ENCODE measurements at places on chromosomes 11 and 22.

GRCh38 chr11:66242095-66242765 lies 26.2 kb upstream of the RAB1B start:
- no peak for DNase-seq

DNA sequence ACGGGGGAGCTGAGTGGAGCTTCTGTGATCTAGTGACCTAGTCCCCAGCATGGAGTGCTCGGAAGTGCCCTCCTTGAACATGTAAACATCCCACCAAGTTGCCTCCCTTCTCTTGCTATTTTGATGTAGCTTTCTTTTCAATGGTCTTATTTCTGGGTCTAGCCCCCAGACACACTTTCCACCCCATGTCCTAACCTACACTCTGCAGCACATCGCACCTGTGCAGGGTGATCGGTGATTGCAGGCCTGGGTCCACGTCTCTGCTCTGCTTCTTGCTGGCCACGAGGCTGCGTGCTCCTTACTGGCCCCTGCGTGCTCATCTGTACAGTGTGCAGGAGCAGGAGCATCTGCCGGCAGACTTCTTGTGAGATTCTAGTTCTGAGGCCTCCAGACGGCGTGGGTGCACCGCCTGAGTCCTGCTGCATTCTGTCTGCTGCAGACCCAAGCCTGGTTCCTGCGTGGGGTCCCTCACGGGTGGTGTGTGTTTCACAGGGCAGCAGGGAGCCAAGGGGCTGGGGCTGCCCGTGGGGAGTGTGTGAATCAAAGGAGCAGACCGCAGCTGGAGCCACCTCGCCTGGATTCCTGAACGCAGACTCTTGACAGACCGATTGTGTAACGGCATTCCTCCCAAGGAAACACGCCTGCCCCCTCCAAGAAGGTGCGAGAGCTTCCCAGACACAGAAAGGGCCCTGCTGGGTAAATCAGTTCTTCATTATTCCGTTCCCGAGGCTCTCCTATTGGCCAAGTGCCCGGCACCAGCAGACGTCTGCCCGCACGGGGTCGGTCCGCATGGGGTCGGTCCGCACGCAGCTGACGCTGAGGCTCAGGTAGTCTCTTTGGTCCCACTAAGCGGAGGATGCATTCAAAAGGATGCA lies 44.4 kb upstream of the MYEOV start:
- no peak for DNase-seq

GRCh38 chr22:36409911-36410756 lies 22.4 kb upstream of the MYH9 start:
- peak; percentile 52 for DNase-seq

- no peak for DNase-seq
Measured at GRCh38 chr11:67646535-67647336, 3.8 kb downstream of the ACY3 start.

GRCh38 chr11:134152696-134153095 lies 71.1 kb downstream of the NCAPD3 start:
- DNase-seq: no peak

DNA sequence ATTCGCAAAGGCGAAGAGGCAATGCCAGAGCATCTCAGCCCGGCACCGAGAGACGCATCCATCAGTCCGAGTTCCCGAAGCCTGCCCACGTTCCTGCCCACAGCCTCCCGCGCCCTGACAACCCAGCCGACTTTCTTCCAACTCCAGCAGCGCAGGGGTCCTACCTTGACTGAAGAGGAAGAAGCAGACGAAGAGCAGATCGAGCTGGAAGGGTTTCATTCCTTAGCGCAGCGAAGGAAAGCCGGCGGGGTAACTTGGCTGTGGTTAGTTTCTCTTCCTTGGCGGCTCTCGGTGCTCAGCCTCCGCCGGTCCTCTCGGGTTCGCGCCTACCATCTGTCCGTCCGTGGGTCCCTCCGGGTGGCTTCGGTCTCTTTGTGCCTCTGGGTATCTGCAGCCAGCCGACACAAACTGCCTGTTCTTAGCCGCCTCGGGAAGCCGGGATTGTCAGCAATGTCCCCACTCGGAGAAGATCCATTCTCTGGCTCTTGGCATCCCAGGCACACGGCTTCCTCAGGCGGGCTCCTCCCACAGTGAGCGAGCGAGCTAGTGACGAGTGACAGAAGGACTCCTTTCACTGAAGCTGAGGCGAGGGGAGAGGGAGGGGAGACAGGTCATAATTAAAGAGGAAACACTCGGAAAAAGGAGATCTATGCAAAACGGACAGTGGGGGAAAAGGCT lies at the start of gene KIRREL3:
KIRREL3 (minus strand) TSS at position 480 of the 678 bp plus-strand sequence.
- DNase-seq: no peak

- no peak for DNase-seq
Measured at GRCh38 chr22:43296276-43296902, 46.8 kb downstream of the SCUBE1 start.
